ENCODE measurements at places on chromosomes 1 and 21.

DNA sequence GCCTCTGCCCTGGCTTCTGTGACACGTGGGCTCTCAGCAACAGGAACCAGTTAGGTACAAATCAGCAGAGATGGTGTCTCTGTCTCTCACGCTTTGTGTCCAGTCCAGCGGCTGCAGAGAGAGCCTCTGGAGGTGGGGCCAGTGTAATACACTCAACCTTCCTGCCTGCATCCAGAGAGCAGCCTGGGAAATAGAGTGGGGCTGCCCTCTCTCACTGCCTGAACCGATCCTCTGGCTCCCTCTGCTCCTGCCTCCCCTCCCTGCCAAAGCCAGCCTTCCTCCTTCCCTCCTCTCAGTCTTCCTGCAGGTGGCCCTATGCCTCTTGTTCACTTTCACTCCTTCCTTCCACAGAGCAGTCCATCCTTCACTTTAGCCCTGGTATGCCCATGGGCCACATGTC is at the start of gene ZNF648:
ZNF648 (minus strand) TSS at position 119 of the 400 bp plus-strand sequence. CDS start 3,702 bp downstream, outside the sequence.
- no peak for DNase-seq

DNA sequence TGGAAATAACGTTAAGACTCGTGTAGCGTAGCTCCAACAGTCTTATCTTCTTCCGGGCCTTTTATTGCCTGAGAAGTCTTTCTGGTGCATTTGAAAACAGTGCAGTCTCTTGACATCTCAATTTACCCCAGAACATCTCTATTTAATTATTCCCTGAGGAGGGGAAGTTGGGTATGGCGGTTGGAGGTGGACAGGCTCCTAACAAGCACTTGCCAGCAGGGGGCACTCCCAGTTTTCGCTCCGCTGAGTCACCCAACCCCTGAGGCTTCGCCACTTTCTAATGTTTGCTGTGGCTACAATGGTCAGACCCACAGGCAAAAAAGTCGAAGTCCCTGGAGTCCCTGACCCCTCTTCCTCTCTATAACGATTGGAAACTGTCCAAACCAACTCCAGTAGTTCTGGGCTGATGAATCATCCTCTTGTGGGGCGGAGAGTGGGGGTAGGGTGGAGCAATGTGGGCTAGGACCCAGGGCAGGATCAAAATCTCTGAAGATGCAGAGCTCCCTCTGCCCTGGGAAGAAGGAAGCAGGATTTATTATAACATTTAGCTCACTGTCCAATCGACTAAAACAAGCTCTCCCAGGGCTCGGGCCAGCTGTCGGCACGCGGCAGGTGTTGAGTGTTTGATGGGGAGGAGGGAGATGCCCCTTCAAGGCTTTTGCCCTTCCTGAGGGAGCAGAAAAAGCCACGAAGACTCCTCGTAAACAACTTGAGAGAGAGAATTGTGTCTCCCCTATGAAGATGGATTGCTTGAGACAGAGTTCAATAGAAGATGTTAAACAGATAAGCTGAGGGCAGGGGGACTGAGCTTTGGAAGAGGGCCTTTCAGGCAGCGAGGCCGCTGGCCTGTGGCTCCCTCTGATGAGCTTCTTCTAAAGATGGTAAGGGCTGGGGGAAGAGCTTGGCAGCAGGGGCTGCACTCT is 85.7 kb downstream of the BRINP2 start:
- DNase-seq, result no peak

DNA sequence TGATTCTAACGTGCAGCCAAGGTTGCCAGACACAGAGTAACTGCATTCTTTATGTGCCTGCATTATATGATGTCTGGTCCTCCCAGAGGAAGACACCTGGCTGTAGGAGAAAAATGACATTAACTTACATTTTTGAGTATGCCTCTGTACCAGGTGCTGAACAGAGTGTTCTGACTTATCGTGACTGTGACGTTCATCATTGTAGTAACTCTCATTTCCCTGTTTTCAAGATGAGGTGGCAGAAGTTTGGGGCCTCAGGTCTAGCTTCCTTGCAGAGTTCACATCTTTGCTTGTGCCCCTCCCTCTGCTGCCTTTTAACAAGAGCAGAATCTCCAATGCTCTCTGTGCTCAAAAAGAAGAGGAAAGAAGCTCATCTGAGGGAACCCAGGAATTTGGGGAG is 488.0 kb downstream of the AJAP1 start:
- no peak for DNase-seq

DNA sequence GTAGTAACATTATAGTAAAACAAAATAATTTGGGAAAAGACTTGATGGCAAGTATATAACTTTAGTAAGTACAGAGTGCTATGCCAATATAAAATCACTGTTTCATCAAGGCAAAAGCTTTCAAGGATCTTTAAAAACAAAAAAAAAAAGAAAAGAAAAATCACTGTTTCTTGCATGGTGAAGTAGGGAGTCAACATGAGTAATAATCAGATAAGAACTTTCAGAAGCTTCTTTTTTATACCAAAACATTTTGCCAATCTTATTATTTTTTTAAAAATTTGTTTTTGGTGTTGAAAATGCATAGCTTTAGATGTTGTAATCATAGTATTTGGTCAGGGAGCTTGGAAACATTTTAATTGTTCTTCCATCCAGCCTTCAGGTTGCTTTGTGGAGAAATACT is 37.2 kb downstream of the CAMSAP2 start:
- no peak for DNase-seq

GRCh38 chr1:179091691-179092165 is 9.9 kb downstream of the TOR3A start:
- no peak for DNase-seq

- DNase-seq, result no peak
Measured at GRCh38 chr1:8283058-8283884, 34.6 kb upstream of the SLC45A1 start.

DNA sequence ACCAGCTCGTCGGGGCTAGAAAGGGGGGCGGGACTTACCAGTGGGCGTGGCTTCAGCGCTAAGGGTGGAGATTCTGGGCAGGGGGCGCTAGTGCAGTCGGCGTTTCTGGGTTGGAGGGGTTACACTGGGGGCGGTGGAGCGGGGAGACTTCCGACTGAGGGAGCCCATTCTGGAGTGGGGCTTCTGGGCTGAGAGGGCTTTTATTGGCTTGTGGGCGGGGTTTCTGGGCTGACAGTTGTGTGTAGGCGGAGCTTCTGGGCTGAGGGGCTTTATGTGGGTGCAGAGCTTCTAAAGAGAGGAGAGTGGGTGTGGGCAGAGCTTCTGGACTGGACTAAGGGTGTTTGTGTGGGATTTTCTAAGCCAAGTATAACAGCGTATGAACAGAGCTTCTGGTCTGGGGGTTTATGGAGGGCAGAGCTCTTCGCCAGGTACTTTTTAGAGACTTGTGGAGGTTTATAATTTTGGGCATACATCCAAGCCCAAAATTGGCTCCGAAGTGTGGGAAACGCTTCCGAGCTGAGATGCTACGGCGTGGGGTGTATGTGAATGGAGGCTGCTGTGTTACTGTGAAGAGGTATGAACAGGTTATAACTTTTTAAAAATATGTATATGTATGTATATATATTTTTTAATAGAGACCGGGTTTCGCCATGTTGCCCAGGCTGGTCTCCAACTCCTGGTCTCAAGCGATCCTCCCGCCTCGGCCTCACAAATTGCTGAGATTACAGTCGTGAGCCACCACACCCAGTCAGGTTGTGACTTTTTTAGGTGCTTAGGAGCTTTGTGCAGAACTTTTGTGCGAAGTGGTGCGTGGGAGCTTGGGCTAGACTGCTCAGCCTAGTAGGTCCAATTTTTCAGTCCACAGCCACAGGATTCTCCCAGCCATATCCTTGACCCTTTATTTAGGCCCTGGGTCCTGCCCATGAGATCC is 825 bp downstream of the TMEM39B start:
- DNase-seq, result no peak

DNA sequence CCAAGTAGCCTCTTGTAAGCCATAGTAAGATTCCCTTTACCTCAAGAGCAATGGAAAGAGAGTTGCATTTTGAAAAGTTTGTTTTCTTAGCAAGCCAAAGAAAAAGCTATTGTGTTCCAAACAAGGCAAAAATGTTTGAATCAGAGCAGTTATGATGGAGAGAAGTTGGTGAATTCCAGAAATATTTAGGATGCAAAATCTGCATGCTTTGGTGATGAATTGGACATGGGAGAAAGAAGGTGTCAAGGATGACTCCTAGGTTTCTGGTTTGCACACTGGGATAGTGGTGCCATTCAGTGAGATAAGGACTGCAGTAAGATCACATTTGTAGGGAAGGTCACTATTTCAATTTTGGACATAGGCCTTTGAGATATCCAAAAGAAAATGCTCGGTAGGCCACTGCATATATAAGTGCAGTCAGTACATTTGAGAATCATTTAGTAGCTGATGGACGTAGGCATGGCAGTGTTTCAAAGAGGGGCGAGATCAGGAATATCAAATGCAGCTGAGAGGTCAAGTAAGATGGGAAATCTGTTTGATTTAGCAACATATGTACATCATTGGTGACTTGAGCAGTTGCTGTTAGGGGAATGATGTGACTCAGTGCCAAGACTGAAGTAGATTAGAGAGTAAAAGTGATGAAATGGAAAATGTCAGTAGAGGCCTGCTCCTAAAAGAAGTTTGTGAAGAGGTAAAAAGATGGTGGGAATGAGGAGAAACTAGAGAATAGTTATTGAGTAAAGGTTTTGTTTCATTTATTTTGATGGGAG is 33.9 kb upstream of the GPR25 start:
- no peak for DNase-seq

DNA sequence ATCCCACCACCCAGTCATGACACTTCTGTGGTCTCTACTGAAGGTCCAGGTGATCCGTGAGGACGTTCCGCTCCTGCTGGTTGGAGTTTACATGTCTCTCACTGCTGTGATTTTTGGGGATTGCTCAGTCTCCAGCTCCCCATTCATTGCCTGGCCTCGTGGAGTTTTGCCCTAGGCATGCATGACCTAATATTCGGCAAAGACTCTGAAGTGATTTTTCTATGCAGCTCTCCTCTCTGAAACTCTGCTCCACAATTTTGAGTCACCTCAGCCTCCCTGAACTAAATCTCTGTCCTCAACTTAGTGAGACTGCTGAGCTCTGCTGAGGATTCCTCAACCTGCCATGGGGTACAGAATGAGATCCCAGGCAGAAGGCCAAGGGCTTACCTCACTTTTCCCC is 174.4 kb upstream of the FGGY start:
- no peak for DNase-seq

DNA sequence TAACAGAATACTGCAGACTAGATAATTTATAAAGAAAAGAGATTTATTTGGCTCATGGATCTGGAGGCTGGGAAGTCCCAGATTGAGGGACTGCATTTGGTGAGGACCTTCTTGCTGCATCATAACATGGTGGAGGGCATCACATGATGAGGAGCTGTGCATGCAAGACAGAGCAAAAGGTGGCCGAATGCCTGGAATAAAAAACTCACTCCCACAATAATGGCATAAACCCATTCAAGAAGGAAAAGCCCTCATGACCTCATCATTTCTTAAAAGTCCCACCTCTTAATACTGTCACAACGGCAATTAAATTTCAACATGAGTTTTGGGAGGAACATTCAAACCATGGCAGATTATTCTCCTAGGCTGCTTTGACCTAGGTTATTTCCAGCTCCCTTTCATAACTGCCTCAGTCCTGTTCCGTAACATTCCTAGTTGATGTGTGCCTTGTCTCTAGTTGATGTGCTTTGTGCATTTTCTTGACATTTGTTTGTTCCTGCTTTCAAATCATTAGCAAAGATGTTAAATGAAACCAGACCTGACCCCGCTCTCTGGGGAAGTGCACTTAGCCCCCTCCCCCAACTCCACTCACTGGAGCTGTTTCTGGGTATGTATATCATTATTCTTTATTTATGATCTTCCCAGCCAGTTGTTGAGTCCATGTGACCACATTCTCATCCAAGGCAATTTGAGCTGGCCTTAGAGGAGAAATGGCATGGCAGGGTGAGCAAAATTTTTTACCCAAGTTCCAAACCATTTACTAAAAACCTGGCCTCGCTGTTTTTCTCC is 148.5 kb downstream of the GDAP2 start:
- no peak for DNase-seq

DNA sequence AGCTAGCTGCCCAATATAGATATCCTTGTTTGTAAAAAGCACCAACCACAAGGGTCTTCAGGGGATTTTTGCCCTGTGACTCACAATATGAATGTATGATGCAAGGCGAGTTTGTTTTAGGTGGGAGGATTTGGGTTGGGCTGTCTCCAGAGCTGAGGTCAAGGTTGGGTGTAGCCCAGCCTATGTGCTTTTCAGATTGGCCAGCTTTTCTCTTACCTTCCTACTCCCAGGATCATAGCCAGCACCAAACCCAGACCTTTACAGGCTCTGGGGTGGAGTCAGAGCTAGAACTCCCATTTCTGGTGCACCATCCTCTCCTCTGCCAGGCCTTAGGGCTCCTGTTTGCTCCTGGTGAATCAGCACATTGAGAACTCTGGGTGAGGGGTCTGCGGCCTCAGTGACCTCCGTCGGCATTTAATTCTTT is 55.6 kb upstream of the GCLM start:
- no peak for DNase-seq

DNA sequence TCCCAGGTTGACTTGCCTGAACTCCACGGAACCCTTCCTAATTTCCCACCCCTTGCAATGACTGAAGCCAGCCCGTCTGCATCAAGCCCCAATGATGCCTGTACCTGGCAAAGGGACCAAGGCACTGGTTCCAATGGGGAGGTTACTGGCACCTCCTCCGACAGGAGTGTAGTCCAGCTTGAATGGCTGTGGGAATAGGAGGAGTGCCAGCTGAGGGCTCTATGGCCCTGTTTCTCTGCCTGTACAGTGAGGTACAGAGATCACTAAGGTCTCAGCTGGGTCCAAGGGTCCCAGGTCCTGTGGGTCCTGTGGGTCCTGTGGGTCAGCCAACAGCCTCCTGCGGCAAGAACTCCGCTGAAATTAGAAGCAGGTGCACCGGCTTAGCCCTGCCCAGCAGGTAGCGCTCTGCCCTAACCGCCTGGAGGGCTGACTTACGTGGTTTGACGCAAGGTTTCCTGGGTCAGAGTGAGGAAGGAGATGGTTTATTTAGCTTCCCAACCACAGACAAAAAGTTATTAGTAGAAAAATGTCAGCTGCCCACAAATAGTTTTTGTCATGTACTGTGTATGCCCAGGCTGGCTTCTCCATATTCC is 9.9 kb upstream of the SPRR4 start:
- DNase-seq, result no peak

DNA sequence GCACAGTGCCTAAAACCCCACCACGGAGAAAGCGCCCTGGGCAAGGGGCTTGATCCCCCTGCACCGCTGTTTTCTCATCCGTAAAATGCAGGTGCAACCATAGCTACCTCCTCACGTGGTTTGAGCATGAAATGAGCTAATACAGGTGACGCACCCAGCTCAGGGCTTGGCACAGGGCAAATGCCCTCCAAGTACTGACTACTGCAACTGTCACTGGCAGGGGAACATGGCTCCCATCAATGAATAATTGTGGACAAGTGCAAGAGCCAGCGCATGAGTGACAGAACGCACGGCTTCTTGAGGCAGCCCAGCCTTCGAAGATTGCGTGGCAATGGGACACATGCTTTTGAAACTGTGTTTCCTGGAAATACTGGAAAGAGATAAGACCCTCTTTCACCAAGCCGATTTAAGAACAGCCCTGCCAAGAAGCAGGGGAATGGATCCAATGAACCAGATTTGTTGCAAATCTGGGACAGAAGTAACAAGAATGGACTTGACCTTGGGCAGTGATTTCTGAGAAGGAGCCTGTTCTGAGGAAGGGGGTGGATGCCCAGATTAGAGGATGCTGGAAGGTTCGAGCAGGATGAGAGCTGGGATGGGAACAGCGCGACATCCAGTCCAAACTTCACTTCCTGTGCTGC is 92.8 kb upstream of the IFFO2 start:
- no peak for DNase-seq

- no peak for DNase-seq
Measured at GRCh38 chr1:40877698-40878097, 15.5 kb upstream of the CITED4 start.

GRCh38 chr1:245041058-245041698 is 113.6 kb upstream of the KIF26B start:
- DNase-seq, result no peak

Measured in effector memory CD4-positive, alpha-beta T cell (primary cell).